HEK293T (cell line): ENCODE measurements at places on chromosomes 7 and 10.

DNA sequence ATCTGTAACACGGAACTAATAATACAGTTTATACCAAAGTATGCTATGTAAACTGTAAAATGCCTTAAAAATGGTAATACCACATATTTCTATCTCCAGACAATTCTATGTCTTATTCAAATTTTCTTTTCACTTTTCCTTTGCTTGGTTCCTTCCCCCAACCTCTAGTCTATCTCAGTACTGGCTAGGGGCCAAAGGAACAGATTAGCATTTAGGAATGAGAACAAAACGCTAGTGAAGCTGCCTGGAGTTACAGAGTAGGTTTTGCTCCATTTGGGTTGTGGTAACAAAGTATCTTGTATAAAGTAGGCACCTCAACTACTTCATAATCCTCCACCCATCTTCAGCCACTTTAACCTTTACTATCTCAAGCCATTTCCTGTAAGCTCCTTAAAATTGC is 94.1 kb downstream of the HBP1 start:
- DNase-seq = no peak

GRCh38 chr10:128985036-128985435 is 482.0 kb upstream of the MGMT start:
- DNase-seq = no peak

DNA sequence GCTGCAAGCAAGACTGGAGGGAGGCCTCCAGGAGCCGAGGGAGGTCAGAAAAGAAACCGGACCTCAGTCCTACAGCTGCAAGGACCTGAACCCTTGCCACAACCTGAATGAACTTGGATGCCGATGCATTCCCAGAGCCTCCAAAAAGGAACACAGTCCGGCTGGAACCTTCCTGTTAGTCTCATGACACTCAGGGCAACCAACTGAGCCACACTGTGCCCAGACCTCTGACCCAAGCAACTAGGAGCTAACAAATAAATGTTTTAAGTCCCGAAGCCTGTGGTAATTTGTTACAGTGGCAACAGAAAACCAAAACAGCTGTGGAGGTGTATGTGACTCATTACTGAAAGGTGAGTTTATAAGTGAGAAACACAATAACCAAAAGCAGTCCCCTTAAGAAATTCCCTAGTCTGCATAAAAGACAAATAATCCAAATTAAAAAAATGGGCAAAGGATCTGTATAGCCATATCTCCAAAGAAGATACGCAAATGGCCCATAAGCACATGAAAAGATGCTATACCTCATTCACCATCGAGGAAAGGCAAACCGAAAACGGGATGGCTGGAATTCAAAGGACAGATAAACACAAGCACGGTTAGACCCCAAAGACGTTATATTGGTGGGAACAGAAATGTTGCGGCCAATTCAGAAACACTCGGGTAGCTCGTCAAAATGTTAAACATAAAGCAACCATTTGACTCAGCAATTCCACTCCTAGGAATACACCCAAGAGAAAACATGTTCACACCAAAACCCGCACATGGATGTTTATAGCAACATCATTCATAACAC is 24.8 kb downstream of the GNA12 start:
- no peak for DNase-seq

GRCh38 chr7:11252705-11253272 is 279.1 kb downstream of the PHF14 start:
- no peak for DNase-seq

DNA sequence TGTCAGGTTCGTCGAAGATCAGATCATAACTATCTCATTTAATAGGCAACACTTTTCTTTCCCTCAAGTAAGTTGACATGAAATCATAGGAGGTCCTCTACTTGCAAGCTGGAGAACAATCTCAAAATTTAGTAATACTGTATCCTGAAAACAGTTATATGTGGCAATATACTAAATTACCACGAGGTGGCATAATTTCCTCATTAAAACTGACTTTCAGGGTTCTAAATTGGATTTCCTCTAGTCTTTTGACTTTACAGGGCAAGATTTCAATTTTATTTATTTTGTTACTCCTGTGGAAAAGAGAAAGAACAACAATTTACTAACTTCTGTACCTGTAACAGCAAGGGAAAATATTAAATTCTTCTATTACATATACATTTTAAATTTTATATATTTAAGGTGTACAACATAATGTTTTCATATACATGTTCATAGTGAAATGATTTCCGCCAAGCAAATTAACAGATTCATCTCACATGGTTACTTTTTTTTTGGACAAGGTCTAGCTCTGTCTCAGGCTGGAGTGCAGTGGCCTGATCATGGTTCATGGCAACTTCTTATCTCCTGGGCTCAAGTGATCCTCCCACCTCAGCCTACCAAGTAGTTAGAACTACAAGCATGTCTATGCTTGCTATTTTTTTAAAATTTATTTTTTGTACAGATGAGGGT is 53.4 kb upstream of the CYP2C18 start:
- DNase-seq = peak; percentile 38

GRCh38 chr7:132666071-132666773 is 90.0 kb upstream of the PLXNA4 start:
- DNase-seq = no peak
